Activated CD4-positive, alpha-beta T cell treated with anti-CD3 and anti-CD28 coated beads for 36 hours (primary cell): ENCODE measurements at places on chromosomes 5 and 9. TPM values are rescaled to one million over a fixed set of nuclear protein-coding genes. Genes with fewer than 3 reads are reported as not detected.

DNA sequence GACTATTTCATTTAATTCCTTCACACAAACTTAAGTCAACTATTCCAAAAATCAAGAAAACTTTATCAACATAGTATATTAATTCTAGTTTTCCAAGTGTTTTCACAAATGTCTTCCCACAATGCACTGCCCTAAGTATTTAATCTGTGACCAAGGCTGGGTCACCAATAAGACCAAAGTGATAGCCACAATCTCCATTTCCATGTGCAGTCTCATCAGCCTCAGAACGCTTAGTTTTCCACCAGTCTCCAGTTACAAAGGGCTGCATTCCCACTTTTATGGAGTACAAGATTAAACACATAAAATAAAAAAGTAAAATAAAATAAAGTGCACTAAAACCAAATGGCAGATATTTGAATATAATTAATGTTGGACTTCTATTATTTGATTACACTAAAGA lies 371.6 kb upstream of the CCNH start:
- no peak for DNase-seq

RGS7BP gene
- total RNA-seq = not detected

DNA sequence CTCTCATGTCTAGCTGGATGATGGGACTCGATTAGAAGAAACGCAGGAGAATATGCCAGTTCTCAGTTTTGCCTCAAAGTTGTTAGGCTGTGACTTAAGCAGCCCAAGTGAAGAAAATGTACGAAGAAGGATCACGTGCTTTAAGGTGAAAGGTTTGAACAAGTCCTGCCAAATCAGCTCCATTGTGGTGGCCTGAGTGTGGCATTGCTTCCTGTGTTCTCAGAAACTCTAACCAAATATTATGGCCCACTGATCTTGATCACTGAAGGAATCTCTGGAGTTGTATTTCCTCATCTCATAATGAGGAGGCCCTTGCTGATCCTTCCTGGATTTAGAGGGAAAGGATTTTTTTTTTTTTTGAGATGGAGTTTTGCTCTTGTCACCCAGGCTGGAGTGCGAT lies 44.0 kb downstream of the OTULIN start:
- no peak for DNase-seq

- peak; percentile 73 for DNase-seq
Measured at GRCh38 chr9:129752900-129753729, at the start of gene PTGES. Gene PTGES (minus strand): TSS chr9:129753042. CDS start chr9:129753012, 30 bp downstream.

DNA sequence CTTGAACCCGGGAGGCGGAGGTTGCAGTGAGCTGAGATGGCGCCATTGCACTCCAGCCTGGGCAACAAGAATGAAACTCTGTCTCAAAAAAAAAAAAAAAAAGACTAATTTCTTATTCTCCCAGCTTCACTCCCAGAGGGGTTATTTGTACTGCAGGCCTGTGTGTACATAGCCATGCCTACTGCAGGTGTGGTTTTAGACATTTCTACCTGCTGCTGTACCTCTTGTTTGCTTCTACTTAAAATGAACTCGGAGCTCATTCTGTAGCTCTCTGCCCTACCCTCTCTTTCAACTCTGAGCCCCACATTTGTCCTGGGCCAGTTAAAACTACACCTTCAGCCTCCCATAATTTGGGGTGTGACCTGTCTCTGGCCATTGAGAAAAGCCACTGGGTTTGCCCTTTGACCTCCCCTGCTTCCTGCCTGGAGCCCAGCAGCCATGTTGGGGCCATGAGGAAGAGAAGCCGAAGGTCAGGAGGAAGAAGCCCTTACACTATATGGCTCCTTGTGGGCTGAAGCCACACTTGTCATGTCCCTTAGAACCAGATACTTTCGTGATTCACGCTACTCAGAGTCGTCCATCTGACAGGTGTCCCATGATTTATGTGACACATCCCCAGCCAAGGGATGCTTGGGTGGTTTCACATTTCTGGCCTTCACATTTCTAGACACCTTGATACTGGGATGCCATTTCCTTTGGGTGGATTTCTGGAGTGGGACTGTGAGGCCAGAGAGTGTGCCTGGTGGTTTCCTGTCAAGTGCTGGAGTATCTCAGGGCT lies 9.4 kb upstream of the CARD19 start:
- no peak for DNase-seq
